Hematopoietic multipotent progenitor cell treated with erythropoietin and hydrocortisone succinate and interleukin-3 and kit ligand, for 17 days (in vitro differentiated cells): ENCODE measurements at places on chromosomes 13 and 19.

GRCh38 chr13:38283346-38283745 is 66.3 kb upstream of the UFM1 start:
- DNase-seq, result no peak

GRCh38 chr19:51103926-51104341 is 4.3 kb downstream of the CTU1 start:
- DNase-seq, result no peak

DNA sequence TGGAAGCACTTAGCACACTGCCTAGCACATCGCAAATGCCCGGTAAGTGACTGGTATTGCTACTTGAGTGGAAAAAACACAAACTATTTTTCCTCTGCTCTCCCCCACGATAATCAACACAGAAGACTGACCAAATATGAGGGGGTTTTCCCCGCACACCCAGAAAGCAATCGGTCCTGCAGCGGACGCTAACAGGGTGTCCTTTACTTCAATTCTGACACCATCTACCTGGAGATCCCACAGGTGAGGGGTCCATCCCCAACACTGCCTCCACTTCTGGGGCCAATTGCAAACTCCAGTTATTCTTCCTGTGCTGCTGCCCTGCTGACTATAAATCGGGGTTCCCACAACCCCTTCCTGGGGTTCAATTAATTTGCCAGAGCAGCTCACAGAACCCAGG is 26.2 kb upstream of the PLEKHF1 start:
- no peak for DNase-seq

DNA sequence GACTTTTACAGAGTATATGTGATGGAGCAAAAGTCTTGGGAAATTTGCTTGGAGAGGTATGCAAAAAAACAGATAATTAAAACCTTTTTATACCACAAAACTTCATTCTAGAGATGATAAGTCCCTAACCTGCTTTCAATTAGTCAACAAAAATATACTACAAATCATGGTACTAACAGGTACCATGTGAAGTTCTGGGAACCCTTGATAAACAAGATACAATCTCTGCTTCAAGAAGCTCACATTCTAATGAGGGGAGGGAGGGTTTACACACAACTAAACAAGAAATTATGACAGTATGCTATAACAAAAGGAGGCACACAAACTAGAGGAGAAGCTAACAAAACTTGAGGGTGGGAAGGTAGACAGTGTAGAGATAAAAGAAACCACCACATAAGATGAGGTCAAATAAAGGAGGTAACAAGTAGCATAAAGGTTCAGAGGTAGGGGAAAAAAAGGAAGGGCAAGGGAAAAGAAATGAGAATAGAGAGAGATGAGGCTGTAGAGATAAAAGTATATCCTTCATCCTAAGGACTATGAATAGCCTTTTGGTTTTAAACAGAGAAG is 91.4 kb downstream of the MYCBP2 start:
- DNase-seq, result no peak

DNA sequence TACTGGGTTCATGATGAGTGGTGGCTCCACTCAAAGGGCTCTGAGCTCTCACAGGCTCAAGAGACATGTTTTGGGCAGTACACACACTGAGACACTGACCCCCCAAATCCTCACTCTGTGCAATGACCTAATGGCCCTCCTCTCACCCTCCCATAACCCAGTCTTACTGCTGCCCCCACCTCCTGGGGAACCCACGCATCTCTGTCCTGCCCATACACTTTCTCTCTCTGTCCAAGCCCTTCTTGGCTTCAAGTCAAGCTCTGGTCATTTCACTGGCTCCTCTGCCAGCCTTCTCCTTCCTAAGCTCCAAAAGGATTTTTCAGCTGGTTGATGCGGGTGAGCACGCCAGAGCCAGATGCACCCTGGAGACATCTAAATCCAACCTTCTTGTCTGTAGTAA is 187.9 kb upstream of the TSHZ3 start:
- DNase-seq, result no peak

DNA sequence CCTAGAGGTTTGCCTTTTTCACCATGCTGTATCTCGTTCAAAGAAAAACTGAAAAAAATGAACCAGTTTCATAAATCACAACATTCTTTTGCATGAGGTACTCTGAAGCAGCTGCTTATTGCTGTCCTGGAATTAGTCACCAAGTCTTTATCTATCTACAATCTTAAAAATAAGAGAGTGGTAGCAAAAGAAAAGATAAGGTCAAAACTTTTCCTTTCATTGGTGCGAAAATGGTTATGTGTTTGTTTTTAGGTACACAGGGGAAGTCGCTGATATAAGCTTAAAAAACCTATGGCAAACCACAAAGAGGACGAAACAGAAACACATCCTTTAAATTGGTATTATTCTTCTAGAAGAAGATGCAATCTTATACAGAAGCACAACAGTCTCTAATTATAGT is 20.7 kb downstream of the OBI1 start:
- DNase-seq, result no peak

DNA sequence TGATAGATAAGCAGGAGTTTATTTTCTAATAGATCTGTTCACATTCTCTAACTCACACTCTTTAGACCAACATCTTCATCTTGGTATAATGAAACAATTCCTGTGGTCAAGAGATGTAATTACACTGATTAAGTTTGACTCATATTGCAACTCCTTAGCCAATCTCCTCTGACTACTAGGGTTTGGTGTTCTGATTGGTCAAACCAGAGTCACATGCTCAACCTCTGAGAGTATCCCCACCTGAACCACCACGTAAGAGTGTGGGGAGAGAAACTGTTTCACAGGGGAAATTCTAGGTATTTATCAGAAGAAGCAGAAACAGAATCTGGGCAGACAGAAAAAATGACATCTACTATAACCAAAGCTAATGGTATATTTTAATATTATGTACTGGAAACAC is 42.4 kb downstream of the UQCRFS1 start:
- DNase-seq, result no peak

DNA sequence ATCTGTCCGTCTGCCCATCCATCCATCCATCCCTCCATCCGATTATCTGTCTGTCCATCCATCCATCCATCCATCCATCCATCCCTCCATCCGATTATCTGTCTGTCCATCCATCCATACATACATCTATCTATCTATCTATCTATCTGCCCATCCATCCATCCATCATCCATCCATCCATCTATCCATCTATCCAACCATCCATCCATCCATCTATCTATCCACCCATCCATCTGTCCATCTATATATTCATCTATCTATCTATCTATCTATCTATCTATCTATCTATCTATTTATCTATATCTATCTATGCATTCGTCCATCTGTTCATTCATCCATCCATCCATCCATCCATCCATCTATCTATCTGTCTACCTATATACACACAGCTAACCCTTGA is 471.1 kb upstream of the ZNF507 start:
- DNase-seq, result no peak
